ENCODE measurements at places on chromosomes 11 and 22.
A peak's percentile ranks its signal among the peaks of the same experiment; 100 is the strongest.

GRCh38 chr11:127191689-127192088 is 191.1 kb upstream of the KIRREL3 start:
- DNase-seq: no peak

GRCh38 chr11:130118636-130119387 is 40.8 kb upstream of the ST14 start:
- DNase-seq: peak; percentile 28

DNA sequence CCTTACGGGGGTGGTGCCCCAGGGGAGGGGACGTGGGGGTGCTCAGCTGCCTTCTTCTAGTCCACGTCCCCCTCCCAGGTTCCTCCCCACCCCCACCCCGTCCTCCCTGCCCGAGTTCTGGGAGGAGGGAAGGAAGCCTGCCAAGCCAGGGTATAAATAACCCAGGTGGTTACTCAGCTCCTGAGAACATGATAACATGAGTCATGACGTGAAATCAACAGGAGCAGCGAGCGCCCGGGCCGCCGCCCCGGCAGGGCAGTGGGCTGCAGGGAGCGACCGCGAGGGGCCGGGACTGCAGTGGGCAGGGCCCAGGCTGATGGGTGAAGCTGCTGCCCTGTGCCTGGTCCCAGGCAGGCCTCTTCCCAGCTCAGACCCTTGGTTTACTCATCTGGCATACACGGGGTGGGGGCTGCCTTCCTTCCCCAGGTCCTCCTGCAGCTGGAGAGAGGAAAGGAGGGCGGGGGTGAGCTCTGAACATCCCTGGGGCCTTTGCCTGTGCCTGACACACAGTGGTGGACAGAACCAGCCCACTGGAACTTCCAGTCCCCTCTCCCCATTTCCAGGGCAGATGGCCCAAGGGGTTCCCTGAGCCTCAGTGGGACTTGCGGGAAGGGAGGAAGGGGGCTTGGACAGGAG is 8.8 kb upstream of the PDGFB start:
- DNase-seq: no peak

- no peak for DNase-seq
Observed at GRCh38 chr11:12242966-12243365, 132.6 kb downstream of the MICAL2 start.

- no peak for DNase-seq
Observed at GRCh38 chr11:70633610-70634009, 235.3 kb downstream of the CTTN start.

DNA sequence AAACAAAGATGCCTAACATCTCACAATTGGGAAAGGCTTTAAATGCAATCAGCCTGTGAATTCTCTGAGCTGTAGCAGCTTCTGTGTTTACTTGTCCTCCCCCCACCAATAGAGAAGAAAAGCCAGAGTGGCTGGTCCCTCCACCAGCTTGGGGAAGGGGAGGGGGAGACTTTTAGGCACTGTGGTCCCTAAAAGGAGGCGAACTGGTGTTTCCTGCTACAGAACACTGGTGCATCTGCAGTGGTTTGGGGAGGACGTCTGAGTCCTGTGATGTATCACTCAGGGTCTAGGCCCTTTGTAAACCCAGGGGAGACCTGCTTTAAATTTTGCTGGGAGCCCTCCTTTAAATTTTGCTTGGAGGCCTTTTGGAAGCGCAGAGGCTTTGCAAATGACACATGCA is 16.9 kb downstream of the TNRC6B start:
- no peak for DNase-seq

DNA sequence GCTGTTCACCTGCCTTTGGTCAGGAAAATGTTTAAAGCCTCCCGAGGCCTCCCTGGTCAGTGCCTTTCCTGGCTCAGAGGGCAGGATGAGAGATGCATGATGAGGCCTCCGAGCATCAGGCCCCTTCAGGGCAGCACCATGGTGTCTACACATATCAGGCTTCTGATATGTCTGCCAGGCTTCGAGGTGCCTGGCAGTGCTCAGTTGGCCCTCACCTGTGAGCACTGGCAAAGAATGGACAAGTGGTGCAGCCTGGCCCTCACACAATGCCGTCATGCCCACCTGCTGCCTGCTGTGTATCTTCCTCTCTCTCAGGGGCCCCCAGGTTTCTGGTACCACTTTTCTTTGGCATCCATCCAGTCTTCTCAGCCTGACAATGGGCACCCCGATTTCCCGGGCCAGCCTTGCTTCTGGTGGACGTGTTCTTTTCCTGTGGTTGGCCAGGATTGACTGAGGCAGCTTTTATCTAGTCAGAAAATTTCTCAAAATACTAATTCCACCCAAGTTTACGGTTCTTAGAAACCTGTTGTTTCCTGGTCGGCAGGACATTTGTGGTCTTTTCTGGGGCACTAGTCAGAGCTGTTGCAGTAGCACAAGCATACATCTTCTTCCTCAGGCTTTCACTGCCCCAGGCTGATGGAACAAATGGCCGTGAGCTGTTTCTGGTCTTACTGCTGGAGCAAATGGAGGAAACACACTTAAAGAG is 76.8 kb upstream of the SUSD2 start:
- no peak for DNase-seq

GRCh38 chr11:61062181-61062930 is 39.9 kb upstream of the CD5 start:
- DNase-seq: no peak

DNA sequence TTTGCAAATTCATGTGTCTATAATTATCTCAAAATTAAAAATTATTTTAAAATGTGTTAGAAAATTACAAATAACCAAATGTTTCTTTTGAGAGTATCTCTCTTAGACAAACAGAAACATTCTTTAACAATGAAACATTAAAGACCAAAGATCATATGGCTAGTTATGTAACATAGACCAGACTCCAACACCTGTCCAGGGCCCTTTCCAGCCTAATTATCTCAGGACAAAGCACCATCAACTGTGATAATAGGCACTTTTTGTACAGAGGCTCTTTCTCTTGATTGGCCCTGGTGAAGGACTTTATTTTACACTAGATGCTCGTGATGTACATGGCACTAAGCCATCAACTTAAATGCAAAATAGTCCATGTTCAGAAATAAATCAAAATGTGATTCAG is 5.0 kb upstream of the PLEKHA7 start:
- DNase-seq: no peak

GRCh38 chr11:10407749-10408685 is 47.0 kb upstream of the AMPD3 start:
- no peak for DNase-seq

DNA sequence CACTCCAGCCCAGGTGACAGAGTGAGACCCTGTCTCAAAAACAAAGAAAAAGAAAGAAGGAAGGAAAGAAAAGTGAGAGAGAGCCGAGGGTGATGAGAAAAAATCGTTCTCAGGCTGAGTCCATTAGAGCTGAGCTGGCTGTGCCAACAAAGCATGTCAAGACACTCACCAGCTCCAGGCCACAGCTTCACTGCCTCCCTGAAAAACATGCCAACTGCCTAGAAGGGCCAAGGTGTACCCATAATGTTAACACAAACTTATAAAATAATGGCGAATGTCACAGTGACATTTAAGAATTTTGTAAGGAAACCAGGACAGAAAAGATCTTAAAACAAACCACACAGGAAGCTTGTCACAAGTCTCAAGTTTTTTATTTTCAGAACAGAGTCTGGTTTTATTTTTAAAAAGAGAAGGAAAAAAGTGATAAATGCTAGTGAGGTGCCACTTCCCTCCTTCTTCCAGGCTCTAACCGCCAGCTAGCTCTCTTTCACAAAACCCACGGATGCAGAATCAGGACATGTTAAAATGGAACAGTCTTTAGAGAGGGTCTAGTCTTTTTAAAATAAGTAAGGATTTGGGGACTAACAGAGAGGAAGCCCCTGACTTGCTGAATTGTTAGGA is 5.1 kb downstream of the TMEM121B start:
- DNase-seq: peak; percentile 12

GRCh38 chr11:65354265-65355012 is at the start of gene TIGD3:
TSS of gene TIGD3 (plus strand) at chr11:65354751. CDS start at chr11:65355809, 1,058 bp downstream.
- peak; percentile 92 for DNase-seq

GRCh38 chr11:72974487-72975205 is 160.4 kb downstream of the ATG16L2 start:
- no peak for DNase-seq

DNA sequence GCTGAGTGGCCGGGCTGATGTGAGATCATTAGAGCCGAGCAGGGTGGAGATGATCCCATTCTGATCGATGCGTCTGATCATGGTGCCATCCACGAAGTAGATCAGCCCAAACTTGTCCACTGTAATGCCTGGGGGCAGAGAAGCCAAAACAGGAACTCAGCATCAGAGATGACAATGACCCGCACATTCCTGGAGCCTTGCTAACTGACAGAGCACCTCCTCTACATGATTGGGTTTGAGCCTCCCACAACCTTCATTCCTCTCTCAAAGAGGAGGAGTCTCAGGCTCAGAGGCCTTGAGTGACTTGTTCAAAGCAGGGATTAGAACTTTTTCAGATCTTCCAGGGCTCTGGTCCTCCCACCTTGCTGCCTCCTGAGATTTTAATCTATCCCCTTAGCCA is 133.7 kb upstream of the NARS2 start:
- DNase-seq: no peak

DNA sequence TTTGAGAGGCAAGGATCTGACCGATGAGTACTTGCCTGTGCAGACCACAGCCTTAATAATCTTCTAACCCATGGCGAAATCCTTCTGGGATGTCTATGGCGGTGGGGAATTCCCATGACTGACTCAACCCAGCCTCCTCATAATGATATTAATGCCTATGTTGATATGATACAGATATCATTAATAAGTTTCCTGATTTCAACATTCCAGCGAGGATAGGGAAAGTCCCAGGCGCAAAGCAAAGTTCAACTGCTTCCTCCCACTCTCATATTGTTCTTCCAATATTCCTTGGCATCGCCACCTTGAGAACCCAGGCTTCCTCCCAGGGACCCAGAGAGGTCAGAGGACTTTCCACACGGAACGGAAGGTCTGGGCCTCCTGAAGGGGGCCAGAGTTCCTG is 110.3 kb upstream of the TMEM45B start:
- no peak for DNase-seq

GRCh38 chr11:116695657-116696254 is 77.0 kb downstream of the BUD13 start:
- no peak for DNase-seq

- no peak for DNase-seq
Observed at GRCh38 chr11:27496461-27496860, 10.1 kb downstream of the LIN7C start.

DNA sequence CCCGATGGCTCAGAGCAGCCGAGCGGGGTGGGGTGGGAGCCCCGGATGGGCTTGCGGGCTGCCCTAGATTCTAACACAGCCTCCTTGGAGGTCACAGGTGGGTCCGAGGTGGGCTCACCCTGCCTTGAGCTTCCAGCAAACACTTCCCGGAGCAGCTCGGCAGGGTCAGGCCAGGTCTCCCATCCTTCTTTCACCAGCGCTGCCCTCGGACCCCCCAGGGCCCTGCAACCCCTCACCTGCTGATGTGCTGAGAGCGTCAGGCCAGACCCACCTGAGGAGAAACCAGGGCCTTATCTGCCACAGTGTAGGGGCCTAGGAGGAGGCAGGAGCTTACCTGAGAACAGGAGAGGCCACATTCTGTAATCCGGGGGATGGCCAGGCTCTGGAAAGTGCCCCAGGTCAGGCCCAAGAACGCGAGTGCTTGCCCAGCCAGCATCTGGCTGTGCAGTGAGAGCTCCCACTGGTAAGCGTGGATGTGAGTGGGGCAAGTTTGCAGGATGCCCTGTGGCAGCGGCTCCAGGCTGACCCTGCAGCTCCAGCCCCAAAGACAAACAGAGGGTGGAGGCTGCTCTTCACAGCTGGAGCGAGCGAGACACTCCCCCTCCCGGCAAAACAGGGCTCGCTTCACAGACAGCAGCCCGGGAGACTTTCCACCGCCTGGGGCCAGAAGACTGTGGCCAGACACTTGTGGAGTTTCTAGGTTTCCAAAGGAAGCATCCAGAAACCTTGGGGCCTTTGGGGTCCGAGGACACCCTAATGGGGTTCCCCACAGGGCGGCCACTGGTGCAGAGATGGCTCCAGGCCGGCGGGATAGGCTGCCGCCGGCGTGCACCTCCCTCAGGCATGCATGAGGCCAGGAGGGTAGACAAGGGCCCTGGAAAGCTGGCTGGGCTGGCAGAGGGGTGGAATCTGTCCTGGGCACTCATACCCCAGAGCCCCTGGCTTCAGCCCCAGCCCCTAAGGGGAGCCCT is at the start of gene IL17REL:
Gene IL17REL, minus strand, starts transcription at position 555 of the 971 bp plus-strand sequence. Its CDS starts 119 bp downstream, at position 436.
- DNase-seq: no peak

DNA sequence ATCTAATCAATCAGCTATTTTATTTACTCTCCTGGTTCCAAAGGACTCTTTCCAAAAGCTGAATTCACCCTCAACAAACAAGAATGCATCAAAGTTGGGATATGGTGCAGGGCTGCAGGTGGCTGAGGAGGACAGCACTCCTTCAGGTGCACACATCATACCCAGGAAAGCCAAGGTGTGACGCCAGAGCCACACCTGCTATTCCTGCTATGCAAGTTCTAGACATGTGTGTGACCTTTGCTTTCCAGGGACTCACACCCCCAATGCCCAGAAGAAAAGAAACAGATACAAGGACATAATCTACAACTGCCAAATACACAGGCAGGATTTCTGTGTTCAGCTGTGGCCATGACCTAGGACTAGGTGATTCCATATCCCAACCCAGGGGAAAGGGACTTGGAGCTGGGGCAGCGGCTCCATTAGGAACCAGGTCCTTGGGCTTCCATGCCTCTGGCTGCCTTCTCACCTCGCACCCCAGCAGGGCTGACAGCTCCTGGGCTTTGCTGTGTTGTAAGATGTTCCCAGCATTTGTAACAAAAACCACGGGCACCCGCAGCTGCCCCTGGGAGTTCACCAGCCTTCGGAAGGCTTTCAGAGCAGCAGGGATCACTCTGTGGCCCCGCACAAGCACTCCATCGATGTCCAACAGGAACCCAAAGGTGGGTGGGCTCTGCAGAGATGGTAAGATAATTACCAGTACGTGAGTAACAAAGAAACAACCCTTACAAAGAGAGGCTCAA is 9.8 kb downstream of the HDHD5 start:
- no peak for DNase-seq

DNA sequence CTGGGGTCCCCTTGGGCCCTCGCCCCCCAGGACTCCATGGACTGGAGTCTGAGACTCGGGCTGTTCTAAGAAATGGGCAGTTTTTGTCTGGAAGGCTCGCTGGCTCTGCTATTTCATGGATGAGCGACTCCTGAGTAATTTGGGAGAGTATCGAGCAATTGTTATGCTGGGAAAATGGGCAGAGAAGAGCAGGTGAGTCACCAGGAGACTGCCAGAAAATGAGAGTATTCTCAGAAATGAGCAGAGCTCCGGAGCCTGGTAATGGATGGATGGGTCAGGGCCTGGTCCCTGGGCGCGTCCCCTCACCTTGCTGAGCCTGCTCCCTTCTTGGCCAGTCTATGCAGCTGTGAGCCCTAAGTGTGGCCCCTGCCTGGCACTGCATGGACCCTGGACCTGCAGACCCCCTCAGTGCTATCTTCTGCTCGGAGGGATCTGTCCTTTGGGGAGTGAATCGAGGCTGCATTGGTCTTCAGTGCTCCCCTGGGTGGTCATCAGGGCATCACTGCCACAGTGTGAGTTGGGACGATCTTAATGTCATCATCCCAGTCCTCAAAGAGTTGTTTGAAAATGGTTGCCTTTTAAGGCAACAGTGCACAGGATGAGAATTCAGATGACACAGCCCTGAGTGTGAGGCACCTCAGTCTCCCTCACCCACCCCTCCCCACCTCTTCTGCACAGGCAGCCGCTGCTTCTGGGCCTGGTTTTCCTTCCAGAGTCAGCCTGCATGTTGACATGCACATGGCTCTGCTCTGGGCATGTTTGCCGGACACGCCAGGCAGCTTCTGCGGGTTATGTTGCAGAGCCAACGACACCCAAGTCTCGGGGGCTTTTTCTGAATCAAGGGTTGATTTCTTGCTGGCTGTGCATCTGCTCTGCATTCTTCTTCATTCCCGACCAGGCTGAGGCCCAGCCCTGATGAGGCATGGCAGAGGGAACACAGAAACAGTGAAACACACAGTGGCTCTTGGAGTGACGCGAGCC is 519.0 kb downstream of the TBC1D22A start:
- no peak for DNase-seq

- DNase-seq: no peak
Observed at GRCh38 chr11:30488304-30488998, 97.7 kb downstream of the MPPED2 start.
